ENCODE measurements at places on chromosomes 11 and 22.

DNA sequence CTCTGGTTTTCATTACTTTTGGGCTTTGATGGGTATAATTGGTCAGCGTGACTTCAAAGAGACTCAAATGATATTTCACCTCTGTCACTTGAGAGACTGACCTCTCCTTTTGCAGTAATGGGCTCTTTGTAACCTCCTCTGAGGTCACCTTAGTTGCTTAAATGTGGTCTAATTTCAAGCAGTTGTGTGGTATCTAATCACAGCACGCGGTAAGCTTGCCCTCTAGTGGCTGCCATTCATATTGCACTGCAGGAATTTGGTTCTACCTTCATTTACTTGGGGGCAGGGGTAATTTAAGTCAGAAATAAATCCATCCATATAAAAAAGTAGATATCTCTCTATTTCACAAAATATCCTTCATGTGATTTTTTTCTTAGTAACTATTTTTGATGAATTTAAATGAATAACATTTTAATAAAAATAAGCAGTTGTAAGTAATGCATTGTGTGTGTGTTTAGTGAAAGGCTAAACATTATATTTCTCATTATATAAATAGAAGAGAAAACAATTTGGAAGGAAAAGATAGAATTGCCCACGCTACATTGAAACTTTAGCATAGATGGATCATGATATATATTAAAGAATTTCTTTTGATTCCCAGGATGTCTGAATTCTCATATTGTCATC is 55.0 kb upstream of the ANO3 start:
- DNase-seq = peak; percentile 52

DNA sequence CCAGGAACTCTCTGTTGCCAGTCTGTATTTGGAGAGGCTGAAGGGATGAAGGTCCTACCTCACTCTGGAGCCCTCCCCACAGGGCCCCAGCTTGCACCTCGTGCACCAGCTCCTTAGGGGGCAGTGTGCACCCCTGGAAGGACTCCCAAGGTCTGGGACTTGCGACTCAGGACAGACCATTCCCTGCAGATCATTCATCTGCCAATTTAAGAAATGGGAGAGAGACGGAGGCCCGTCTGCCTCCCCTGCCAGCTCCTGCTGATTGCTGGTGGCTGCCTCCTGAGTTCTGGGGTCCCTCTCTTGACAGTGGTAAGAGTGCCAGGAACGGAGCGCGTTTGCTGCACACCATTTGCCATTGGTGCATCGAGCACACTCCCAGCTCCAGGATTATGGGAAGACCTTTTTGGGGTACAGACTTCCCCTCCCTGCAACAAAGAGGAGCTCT is 27.4 kb upstream of the MALAT1 start:
- no peak for DNase-seq

DNA sequence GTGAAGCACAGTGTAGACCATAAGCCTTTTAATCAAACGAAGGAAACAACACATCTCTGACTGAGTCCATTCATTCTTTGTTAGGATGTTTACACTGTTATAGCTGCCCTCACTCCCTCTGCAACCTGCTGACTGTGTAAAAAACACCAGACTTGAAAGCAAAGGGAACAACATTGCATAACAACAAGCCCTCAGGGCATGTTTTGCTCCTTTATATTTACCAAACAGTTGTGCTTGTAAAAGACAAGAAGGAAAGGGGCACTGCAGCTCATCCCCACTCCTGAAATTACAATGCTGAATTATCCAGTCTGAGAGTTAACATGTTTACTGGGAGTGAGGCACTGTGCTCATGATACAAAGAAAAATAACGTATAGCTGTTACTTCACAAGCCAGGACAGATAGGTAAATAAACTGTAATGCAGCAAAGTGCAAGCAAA is 46.4 kb downstream of the RAB30 start:
- no peak for DNase-seq

- no peak for DNase-seq
These were observed 83.9 kb downstream of the OR5AK2 start for GRCh38 chr11:57072640-57073039.

DNA sequence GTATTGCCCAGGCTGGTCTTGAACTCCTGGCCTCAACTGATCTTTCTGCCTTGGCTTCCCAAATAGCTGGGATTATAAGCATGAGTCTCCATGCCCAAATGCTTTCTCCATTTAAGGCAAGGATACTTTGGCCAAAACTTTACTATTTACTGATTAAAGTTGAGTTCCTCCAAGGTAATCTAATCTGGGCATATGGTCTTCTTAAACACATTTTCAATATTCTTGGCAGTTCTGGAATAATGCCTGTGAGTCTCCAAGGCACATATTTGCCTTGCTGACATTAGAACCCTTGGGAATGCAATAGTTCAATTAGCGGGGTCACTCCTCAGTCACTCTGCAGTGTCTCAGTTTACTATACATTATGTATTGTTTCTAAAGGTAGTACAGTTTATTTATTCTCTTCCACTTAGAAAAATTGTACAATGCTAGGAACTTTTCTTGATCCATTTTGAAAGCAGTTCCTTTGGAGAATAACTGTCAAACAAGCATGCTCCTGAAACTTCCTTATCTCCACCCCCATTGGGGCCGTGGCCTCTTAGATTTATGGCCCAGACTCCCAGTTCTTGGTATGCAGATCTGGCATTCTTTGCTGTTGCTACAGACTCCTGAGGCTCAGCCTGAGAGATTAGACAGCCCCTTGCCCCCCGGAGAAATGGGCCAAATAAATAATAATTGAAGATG is 13.1 kb upstream of the RAB38 start:
- no peak for DNase-seq

- no peak for DNase-seq
These were observed 55.3 kb downstream of the LRRC4C start for GRCh38 chr11:41404109-41404508.

- DNase-seq = no peak
These were observed 839 bp downstream of the STX5 start for GRCh38 chr11:62830904-62831519.

DNA sequence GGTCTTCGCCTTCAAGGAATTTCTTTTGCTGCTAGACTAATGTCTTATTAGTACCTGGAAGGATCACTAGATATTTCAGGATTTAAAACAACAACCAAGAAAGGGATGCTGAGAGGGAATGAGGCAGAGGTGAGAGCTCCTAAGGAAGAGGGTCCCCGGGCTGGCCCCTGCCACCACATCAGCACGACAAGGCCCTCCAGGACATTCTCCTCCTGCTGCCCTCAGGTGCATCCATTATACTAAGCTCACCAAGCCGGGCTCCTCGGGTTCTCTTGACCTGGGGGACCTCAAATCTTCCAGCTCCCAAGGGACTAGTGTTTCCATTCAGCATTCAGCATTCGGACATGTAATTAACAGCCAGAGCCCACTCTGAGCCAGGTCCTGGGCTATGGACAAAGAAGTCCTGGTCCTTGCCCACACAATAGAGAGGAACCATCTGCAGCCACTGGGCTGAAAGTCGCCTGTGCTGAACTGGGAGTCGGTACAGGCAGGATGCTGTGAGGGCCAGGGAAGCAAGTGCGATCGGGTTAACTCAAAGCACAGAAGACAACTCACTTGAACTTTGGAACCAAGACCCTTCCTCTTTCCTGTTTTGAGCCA is 29.4 kb upstream of the OAF start:
- no peak for DNase-seq

GRCh38 chr11:1050581-1051355 is 14.2 kb upstream of the MUC6 start:
- DNase-seq = peak; percentile 43

DNA sequence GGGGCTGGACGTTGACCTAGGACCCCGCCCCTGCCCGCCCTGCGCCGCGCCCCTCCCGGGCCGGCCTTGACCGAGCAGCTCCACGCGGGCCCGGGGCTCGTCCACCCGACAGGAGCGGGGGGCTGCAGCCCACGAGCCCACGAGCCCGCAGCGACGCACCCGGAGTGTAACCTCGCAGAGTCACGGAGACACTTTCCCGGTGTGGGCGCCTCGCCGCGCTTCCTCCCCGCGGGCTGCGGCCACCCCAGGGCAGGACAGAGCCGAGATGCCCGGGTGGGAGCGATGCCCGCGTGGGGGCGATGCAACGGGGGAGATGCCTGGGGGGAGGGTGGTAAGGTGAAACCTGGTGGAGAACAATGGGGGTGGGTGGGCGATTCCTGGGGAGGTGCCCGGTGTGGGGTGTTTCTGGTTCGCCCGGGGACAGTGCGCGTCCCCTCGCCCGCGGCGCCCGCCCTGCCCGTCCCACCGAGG is 4.9 kb upstream of the ZBED4 start:
- no peak for DNase-seq
